ENCODE measurements at places on chromosomes 5 and 9.

DNA sequence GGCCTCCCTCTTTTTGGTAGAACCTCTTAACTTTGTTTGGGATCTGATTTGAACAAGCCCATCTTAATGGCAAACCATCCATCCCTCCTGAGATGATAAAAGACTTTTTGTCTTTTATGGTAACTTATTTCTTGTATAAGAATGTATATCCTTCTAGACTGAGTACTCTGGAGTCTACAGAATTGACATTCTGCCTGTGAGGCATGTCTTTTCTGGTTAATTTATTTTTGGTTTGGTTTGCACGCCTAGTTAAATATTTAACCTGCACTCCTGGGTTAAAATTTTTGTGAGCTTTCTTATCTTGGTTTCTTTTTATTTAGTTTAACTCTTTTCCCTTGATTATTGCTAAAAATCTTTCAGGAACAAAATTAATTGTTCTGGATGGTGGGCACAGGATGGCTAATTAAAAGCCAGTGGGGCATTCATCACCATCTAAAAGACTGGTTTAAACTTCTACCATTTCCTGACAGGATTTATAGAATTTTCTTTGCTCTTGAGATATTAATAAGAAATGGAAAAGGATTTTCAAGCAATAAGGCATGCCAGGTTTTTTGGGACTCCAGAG lies 50.3 kb downstream of the PHAX start:
- no peak for DNase-seq

GRCh38 chr9:128043467-128043868 lies 23.7 kb downstream of the NAIF1 start:
- DNase-seq, result no peak

GRCh38 chr5:54390539-54391031 lies 64.9 kb upstream of the HSPB3 start:
- DNase-seq, result no peak

GRCh38 chr5:167827766-167828165 lies 463.7 kb upstream of the WWC1 start:
- DNase-seq, result no peak

- no peak for DNase-seq
Measured at GRCh38 chr9:35727676-35728040, 4.3 kb downstream of the TLN1 start.

- DNase-seq, result no peak
Measured at GRCh38 chr9:28934111-28934510, 1360.8 kb upstream of the C9orf72 start.

DNA sequence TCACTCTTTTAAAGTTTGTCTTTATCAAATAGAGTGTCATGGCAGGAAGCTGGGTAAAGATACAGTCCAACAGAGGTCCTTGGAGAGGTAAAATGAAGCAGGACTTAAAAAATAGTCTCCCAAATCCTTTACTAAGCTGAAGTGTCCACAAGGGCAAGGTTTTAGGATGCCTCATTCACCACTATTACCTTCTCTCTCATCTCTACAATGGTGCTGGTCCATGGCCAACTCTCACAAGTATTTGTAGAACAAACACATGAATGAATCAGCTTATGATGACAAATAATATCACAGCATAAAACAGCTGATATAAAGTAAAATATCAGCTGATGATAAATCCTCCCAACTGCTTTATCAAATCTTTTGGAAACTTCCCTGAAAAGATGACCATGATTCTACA lies 162.3 kb upstream of the ZNF462 start:
- DNase-seq, result no peak

All from stimulated activated CD8-positive, alpha-beta memory T cell treated with anti-CD3 and anti-CD28 coated beads, Interleukin-4, amount 100 ng/mL, for 1 hour (primary cell).